H54 (cell line): ENCODE measurements at places on chromosomes 7 and 10.

GRCh38 chr7:116353647-116354046 is 143.3 kb downstream of the TES start:
- DNase-seq, result no peak

DNA sequence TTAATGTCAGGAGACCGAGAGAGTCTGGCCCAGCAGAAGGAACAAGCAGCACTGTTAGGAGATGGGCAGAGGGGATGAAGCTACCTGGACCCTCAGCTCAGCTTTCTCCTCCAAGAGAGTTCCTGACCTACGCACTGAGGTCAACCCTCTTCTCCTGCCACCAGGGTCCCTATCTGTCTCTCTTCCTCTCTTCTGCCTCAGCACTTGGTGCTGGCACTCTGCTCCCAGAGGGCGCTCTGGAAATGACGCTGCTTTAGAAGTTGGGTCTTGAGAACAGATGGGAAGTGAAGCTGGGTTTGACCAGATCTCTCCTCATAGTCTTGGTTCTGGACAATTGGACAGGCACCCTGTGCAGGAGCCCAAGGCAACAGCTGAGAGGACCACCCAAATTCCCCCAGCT is 216.0 kb upstream of the AGK start:
- no peak for DNase-seq

DNA sequence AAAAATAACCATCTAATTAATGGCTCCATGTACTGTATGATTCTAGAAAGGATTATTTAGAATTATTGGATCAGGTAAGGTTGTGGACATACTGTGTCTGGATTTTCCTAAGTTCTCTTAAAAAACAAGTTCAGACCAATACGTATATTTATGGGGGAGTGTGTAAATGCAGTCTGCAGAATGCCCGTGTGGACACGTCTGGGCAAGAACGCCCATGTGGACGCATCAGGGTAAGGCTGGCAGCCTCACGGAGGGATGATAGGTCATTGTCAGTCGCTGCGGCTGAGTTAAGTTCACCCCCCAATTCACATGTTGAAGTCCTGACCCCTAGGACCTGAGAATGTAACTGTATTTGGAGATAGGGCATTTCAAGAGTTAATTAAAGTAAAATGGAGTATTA is 160.0 kb upstream of the SHH start:
- no peak for DNase-seq

- no peak for DNase-seq
Measured at GRCh38 chr10:98326621-98327027, 58.6 kb upstream of the LOXL4 start.
